ENCODE measurements at places on chromosomes 2 and 18.

GRCh38 chr2:241836292-241836691 is 22.4 kb downstream of the PDCD1 start:
- no peak for DNase-seq

DNA sequence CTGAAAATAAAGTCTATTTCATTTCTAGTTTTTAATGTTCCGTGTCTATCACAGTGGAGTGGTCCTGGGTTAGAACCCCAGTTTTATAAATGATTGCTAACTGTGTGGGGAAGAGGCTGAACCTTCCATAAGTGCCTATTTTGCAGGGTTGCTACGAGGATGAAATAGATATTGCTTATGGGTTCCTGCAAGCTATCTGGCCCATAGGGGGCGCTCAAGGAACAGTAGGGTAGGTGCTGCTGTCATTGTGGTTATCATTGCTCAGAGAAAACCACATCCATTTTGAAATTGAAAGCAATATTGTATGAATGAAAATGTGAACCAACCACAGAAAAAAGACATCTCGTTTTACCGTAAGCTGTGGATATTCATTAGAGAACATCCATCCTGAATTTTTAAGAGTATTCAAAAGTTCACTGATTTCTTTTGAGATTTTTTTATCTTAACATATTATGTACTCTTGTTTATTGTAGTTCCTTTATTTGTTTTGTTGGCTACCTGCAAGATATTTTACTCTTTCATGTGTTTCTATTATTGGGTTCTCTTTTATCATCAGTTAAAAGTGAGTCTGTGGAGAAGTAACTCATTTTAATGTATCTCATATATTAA is 261.6 kb downstream of the NAPG start:
- peak; percentile 82 for DNase-seq

GRCh38 chr2:142218471-142218870 is 87.7 kb upstream of the LRP1B start:
- peak; percentile 11 for DNase-seq

GRCh38 chr2:144944546-144945220 is 424.8 kb upstream of the ZEB2 start:
- no peak for DNase-seq

GRCh38 chr18:3660739-3661515 is 211.0 kb downstream of the TGIF1 start:
- no peak for DNase-seq

DNA sequence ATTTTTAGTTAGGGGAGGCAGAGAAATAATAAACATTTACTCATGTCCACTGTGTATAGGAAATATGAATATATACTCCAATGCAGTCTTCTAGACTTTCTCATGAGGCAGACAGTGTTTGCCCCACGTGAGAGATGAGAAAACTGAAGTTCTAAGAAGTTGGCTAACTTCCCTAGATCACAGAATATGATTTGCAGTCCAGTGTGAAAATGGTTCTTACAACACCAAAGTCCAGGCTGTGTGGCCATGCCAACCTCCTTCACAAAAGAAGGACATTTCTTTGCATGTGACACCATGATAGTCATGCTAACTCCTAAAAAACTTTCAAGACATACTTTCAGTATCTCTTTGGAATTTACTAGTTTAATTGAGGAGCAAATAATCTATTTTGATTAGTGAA is 143.7 kb downstream of the IRS1 start:
- DNase-seq: peak; percentile 46

DNA sequence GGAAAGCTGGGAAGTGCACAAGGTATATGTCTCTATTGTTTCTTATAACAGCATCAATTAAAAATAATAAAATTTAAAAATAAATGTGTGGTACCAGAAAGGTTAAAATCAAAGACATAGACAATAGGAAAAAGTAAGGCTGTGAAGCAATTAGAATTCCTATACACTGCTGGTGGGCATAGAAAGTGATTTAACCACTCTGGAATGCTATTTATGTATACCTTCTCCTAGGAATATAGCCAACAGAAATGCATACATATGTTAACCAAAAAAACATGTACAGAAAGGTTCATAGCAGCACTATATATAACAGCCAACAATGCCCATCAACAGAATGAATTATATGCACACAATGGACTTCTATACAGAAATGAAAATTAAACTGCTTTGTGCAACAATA is 43.0 kb downstream of the WDSUB1 start:
- DNase-seq: no peak

DNA sequence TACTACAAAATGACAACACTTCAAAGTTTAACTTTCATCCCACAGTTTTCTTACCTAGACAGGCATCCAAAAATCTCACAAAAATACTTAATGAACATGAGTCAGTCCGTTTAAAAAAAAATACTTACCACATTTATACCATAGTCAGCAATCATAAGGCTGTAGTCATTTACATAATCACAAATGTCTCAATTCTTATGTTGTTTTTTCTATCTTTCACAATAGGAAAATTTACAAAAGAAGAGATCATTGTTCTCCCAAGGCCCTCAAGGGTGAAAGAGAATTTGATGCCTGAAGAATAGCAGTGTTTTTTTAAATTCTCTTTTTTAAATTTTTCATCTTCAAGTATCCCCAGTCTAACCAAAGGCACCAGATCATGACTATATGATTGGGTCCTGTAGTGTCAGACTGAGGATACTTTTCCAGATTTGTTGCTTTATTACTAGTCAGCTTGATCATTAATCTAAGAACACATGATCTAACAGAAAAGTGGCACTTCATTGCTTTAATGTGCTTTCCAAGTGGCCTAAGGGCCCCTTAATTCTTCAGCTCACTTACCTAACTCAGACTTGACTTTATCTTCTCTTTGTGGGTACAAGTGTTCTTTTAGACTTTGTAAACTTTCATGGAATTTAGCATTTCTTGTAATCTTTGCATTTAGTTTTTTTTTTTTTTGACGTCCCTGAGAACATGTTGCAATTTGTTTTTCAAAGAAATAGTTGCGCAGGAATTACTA is 4.7 kb downstream of the SCYGR5 start:
- DNase-seq: no peak

Measured in foreskin fibroblast (primary cell).